Activated naive CD8-positive, alpha-beta T cell treated with anti-CD3 and anti-CD28 coated beads, Interleukin-2, amount 10 ng/mL, durations not matched to agents 7 days and 5 days (primary cell): ENCODE measurements at places on chromosomes 11 and 22.

DNA sequence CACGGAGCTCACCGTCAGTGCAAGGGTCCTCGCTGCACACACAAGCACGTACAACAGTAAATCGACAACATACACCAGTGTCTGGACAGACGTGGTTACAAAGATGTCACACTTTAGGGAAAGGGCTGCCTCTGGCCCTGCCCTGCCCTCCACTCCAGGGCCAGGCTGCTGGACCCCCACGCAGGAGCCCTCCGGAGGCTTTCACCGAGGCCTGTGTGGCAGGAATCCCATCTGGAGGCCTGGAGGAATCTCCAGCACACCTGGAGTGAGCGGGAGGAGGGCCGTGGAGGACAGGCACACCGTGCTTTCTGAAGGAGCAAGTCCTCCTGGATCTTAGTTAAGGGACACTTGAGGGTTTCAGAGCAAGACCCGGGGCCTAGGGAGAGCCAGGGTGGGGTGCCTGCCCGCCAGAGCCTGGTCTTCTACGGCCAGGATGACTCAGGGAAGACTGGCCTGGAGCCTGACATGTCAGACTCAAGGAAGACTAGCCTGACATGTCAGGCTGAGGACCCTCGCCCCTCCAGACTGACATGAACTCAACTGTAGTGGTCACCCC lies 2.1 kb upstream of the PIM3 start:
- DNase-seq: no peak

GRCh38 chr11:2474059-2474901 lies 29.5 kb downstream of the KCNQ1 start:
- DNase-seq: no peak

GRCh38 chr22:30447656-30448055 lies 22.1 kb downstream of the MTFP1 start:
- DNase-seq: no peak

GRCh38 chr11:128705124-128705920 lies 11.4 kb downstream of the FLI1 start:
- DNase-seq: no peak

GRCh38 chr11:76161261-76161961 lies 44.9 kb downstream of the WNT11 start:
- DNase-seq: no peak

- no peak for DNase-seq
Observed at GRCh38 chr11:73397468-73398131, 21.4 kb downstream of the RELT start.

GRCh38 chr11:84563356-84563755 lies 1063.8 kb downstream of the DLG2 start:
- no peak for DNase-seq
